ENCODE measurements at places on chromosomes 1 and 21. TPM values are rescaled to one million over a fixed set of nuclear protein-coding genes. Genes with fewer than 3 reads are reported as not detected.
A peak's percentile ranks its signal among the peaks of the same experiment; 100 is the strongest.

- H3K27ac ChIP-seq = no peak overlapping the region
- H3K36me3 ChIP-seq = no peaks in the 10 kb centered on the region
- H3K4me3 ChIP-seq = no peak overlapping the region
- H3K4me1 ChIP-seq = no peaks in the 10 kb centered on the region
- H3K27me3 ChIP-seq = peaks cover 3% of the 10 kb centered on the region
- DNase-seq = no peak
Observed at GRCh38 chr1:220990427-220991339, 111.4 kb downstream of the HLX start.

- DNase-seq = no peak
- H3K27ac ChIP-seq = no peak overlapping the region
- H3K4me1 ChIP-seq = no peaks in the 10 kb centered on the region
- no peak overlapping the region for H3K4me3 ChIP-seq
- no peaks in the 10 kb centered on the region for H3K27me3 ChIP-seq
Observed at GRCh38 chr1:105317976-105318375, 1568.3 kb downstream of the AMY1C start.

DNA sequence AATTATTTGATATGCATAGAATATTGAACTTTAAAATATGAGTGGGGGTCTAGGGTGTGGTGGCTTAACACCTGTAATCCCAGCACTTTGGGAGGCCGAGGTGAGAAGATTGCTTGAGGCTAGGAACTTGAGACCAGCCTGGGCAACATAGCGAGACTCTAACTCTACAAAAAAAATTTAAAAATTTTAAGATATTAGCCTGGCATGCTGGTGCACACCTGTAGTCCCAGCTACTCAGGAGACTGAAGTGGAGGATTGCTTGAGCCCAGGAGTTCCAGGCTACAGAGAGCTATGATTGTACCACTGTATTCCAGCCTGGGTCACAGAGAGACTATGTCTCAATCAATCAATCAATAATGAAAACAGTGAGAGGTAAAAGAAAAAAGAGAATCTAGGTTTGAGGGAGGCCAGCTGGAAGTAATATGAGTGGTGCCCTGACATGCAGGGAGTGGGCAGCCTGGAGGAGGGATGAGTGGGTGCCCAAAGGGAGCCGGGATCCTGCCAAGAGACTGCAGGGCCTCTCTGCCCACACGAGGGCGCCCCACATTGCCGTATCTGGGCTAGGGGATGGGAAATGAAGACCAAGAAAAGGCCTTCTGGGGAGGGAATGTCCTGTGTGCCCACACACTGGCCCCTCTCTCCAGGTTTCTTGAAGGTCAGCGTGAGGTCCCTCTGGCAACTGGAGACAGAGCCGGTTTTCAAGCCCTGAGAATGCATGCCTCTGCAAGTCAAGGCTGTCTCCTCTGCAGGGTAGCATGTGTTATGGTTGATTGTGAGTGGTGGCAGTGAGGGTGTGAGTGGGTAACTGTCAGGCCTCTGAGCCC is 93.9 kb upstream of the PPM1J start:
- H3K4me3 ChIP-seq = no peak overlapping the region
- peaks cover 5% of the 10 kb centered on the region for H3K27me3 ChIP-seq
- peak; percentile 81 for DNase-seq
- no peaks in the 10 kb centered on the region for H3K36me3 ChIP-seq
- no peak overlapping the region for H3K27ac ChIP-seq

GRCh38 chr1:18233176-18233864 is 125.7 kb downstream of the IGSF21 start:
- H3K27ac ChIP-seq = no peak overlapping the region
- H3K27me3 ChIP-seq = peaks cover 20% of the 10 kb centered on the region
- no peak for DNase-seq
- no peaks in the 10 kb centered on the region for H3K36me3 ChIP-seq
- H3K4me3 ChIP-seq = no peak overlapping the region
- no peaks in the 10 kb centered on the region for H3K4me1 ChIP-seq

DNA sequence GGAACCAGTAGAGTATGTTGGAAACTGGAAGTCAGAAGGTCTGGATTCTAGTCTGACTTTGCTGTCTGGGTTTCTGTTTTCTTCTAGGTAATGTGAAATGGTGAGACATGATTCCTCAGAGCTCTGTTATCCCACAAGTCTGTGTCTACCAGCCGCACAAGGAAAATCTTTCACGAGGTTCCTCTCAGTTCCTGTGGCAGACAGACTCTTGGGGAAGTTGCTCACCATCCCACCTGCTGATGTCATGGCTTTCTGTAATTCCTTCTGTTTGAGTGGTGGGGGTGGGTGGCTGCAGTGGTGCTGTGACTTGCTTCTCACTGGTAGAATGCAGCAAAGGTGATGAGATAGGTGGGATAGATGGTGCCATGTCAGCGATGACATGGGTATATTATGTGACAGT is 17.1 kb upstream of the SCMH1 start:
- H3K4me1 ChIP-seq = no peaks in the 10 kb centered on the region
- no peak overlapping the region for H3K4me3 ChIP-seq
- H3K27me3 ChIP-seq = peaks cover 14% of the 10 kb centered on the region
- no peak overlapping the region for H3K27ac ChIP-seq
- H3K36me3 ChIP-seq = no peaks in the 10 kb centered on the region

- peaks cover 6% of the 10 kb centered on the region for H3K4me1 ChIP-seq
- no peak overlapping the region for H3K27ac ChIP-seq
- DNase-seq = no peak
- no peak overlapping the region for H3K4me3 ChIP-seq
Observed at GRCh38 chr1:58997060-58997411, 213.2 kb upstream of the JUN start.

DNA sequence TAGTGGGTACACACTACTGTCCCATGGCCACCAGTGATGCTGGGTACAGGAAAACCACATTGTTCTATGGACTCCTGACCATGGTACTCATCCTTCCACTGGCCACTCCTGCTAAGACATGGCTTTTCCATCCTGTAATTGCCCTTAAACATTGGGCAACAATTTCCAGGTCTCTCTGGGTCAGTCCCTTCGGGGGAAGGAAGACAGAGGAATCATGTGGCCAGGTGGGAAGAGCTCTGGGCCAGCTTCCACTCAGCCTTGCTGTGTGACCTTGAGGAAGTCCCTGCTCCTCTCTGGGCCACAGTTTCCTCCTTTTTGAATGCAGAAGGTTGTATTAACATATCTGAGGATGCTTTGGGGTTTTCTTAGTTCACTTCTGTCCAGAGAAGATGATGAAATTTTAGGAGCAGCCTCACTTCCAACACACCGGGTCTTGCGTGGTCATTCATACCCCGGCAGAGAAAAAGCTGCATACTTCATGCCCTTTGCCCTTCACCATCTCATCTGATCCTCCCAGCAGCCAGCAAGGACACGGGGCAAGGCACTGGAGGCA is 50.8 kb downstream of the SRRM1 start:
- no peak for DNase-seq
- no peaks in the 10 kb centered on the region for H3K27me3 ChIP-seq
- H3K36me3 ChIP-seq = no peaks in the 10 kb centered on the region
- H3K4me1 ChIP-seq = no peaks in the 10 kb centered on the region
- no peak overlapping the region for H3K27ac ChIP-seq

- H3K27ac ChIP-seq = no peak overlapping the region
- no peaks in the 10 kb centered on the region for H3K4me1 ChIP-seq
- no peak overlapping the region for H3K4me3 ChIP-seq
- DNase-seq = no peak
Observed at GRCh38 chr1:6761196-6761737, 24.0 kb upstream of the CAMTA1 start.

- no peak overlapping the region for H3K27ac ChIP-seq
- H3K27me3 ChIP-seq = no peaks in the 10 kb centered on the region
- H3K36me3 ChIP-seq = peaks cover 64% of the 10 kb centered on the region
Observed at GRCh38 chr1:6033986-6034749, 11.5 kb upstream of the KCNAB2 start.

DNA sequence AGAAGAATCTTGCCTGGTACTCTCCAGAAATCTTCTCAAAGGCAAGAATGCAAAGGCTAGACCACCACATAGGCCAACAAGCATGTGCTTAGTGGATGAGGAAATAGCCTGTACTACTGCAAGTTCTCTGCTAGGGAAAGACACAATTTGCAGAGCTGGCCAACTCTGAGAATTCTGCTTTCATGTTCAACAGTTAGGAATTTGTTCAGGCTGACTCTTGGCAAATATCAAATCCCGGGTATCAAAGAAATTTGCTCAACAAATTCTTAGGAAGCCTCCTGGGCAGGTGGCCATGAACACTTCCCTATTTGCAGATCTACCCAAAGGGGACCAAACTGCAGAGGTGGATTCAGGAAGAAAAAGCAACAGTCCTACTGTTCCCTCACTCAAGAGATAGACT is 15.0 kb upstream of the H3-3A start:
- H3K36me3 ChIP-seq = no peaks in the 10 kb centered on the region
- H3K4me3 ChIP-seq = no peak overlapping the region
- no peak overlapping the region for H3K27ac ChIP-seq
- no peaks in the 10 kb centered on the region for H3K27me3 ChIP-seq
- DNase-seq = no peak

DNA sequence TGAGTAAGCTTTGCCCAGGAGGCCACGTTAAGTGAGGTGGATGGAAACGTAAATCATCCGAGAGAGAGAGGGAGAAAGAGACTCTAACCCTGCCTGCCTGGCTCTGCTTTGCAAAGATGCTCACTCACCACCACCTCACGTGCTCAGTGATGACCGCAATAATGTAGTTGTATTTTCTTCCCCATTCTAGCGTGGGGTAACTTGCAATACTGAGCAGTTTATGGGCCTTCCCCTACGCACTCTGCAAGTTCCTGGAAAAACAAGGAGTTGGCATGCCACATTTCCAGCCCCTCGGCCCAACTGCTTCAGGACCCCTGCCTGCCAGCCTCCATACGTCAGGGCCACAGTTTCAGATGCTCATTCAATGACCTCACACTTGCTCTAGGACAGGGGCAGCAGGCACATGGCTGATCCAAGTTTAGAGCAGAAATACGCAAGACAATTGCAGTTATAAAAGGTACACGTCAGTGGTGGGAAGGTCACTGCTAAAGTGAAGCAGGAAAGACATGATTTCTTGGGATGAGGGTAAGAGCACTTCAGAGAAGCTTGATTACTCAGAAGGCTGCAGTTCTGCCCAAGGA is 112.5 kb upstream of the RAB4A start:
- no peak for DNase-seq
- H3K27ac ChIP-seq = no peak overlapping the region
- no peaks in the 10 kb centered on the region for H3K27me3 ChIP-seq

DNA sequence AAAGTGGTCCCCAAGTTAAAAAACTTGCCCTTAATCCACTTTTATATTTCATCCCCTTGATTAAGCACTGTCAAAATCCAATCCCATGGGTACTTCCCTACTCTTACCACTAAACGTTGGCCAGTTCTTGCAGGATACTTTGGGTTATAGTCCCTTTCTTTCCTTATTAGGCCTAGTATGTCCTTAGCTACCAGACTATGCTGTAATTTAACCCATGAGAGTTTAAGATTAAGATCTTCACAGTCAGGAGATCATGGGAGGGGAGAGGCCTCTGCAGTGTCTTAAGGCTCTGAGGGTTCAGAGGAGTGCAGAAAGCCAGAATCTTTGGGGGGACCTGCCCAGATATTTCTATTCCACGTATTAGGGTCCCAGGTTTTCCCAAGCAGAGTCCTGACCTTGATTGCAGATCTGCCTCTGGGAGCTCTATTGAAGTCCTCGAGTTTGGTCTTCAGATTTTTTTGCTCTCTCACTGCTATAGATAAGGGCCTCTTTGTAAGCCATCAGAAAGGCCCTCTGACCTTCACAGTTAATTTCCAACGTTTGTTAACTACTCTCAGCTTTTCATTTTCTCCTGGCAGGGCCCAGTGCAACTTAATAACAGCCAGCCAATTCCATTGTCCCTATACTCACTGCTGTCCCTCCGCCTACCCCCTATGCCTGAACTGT is 9.0 kb upstream of the CGN start:
- no peak overlapping the region for H3K27ac ChIP-seq
- no peaks in the 10 kb centered on the region for H3K36me3 ChIP-seq
- no peak overlapping the region for H3K4me3 ChIP-seq
- H3K4me1 ChIP-seq = peaks cover 2% of the 10 kb centered on the region
- no peak for DNase-seq

GRCh38 chr1:115090186-115090490 is 835 bp upstream of the TSPAN2 start:
- H3K36me3 ChIP-seq = no peaks in the 10 kb centered on the region
- H3K27ac ChIP-seq = peak overlapping the region; percentile 32
- no peak for DNase-seq
- peaks cover 30% of the 10 kb centered on the region for H3K4me1 ChIP-seq
- no peaks in the 10 kb centered on the region for H3K27me3 ChIP-seq

DNA sequence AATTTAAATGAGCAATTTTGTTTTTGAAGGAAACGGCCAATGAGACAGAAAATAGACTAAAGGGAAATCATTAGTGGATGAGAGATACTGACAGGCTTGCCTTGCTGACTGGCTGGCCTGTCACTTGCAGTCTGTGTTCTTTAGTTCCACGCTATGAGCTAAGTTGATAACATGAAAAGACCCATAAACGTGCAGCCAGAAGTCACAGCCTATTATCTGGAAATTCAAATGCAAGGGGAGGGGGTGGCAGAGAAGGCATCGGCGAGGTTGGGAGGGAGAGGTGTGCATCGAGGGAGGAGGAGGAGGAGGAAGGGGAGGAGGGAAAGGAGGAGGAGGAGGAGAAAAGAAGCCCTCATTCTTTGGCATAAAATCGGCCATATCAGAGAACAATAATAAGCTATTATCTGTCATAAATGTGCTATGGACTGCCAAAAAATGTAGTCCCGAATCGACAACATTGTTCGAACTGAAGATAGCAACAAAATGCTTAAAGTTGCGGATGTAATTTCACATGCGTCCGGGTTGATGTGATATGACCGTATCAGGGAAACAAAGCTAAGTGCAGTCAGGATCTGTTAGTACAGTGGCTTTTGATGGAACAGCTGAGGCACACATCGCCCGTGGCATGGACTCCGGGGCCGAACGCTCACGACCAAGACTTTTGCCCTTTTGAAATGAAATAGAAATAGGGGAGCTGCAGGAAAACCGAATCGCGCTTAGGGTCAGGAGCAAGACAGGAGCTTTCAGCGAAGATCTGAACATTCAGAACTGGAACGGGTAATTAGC is 11.6 kb upstream of the BARHL2 start:
- DNase-seq = no peak
- peaks cover 50% of the 10 kb centered on the region for H3K4me1 ChIP-seq
- peaks cover 11% of the 10 kb centered on the region for H3K36me3 ChIP-seq

NBPF6 gene
- not detected for total RNA-seq

SPATA21 gene
- not detected for total RNA-seq

FCRLA gene
- total RNA-seq = not detected

AMPD1 gene
- total RNA-seq = not detected

AGBL4 gene
- 0.14 TPM for total RNA-seq

LCE1D gene
- not detected for total RNA-seq

DCST1 gene
- not detected for total RNA-seq

ENTREP3 gene
- 41.1 TPM for total RNA-seq

RGSL1 gene
- total RNA-seq = not detected

LPAR3 gene
- 0.58 TPM for total RNA-seq

KCNJ15 gene
- not detected for total RNA-seq

CD84 gene
- total RNA-seq = 20.1 TPM

RHBG gene
- total RNA-seq = not detected

All from activated CD8-positive, alpha-beta T cell treated with anti-CD3 and anti-CD28 coated beads for 36 hours (primary cell).